Retinal pigment epithelial cell (primary cell): ENCODE measurements at places on chromosomes 4 and X.

DNA sequence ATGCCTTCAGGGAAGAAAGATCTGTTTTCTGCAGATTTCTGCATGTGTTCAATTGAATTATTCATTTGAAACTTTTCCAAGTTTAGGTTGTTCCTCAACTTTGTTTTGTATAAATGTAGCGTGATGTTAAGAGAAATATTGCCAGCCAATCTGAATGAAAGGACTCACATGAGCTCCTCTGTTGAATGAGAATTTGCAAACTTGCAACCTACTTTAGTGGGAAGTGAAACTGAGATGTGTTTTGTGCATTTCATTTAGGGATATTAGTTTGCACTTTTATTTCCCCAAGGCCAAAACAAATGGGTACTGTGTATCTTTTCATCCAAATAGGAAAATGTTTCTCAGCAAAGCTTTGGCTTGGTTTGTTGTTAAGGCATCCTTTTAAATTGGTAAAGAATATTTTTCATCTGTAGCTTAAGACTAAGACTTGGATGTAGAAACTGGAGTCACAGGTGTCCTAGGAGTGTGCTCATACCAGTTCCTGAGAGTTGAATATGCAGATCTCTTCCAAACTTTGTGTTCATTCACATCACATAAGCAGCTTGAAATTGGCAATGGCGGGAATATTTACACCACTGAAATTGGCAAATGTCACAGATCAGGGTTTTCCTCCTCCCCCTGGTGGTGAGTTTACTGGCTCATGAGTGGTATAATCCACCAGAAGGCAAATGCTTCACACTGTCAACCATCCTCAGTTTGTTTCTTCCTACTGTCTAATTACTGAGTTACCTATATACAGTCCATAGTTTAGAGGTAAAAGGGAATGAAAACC, 193.6 kb upstream of the BANK1 start:
- DNase-seq: no peak

GRCh38 chrX:19740744-19741143, 146.7 kb downstream of the SH3KBP1 start:
- DNase-seq: no peak

GRCh38 chr4:99950913-99951254, 809 bp upstream of the H2AZ1 start:
- DNase-seq: no peak

DNA sequence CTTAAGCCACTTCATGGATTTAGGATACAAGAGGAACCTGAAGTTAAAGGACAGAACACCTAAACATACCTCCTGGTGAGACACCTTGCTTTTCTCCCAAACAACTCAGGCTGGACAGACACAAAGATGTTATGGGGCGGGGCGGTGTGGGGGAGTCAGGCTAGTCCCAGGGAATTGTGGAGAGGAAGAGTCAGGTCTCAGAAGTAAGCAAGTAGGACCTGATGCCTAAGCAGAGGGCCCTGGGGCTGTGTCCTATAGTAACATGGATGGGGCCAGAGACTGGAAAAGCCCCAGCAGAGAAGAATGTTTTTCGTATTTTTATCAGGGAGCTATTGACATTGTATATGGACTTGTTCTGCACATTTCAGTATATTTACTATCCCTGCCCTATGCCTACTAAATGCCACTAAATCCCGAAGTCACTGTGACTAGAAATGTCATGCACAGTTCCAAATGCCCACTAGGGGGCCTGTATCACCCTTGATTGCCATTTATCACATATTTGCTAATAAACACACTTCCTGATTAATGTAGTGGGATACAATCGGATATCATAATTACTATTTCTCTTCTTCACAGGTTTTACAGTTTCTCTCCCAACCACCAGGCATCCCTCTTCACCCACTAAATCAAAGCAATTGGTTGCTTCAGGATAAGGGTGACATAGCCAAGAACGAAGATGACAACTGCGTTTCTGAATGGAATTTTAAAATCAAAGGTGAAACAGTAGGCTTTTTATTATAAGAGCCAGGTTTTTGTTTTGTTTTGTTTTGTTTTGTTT, 23.8 kb upstream of the ARHGAP10 start:
- DNase-seq: no peak

DNA sequence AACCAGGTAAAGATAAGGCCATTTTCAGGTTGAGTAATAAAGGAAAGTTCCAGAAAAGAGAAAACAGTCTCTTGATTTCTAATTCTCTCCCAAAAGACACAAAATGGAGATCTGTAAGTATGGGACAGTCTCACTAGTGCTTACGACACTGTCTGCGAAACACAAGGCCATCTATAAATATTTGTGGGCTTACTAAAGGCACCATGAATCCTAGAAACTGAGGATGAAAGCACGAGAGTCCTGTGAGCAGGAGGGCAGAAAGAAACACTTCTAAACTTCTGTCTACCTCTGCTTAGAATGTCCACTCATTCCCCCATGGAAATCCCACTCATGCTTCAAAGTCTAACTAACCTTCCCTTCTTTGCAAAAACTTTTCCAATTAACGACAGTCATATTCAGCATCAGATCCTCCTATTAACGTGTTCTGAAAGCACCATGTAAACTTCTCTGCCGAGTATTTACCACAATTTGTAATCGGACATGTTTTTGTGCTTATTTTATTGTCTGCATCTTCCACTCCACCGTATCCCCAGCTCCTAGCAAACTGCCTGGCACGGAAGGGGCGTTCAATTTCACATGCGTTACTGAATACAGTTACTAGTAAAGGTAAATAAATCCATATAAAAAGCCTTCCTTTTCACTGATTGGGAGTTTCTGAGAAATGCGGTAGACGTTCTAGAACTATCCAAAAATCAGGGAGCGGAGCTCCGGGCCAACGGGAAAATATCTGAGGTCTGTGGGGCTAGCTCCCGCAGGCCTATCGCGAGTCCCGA, 665 bp downstream of the PSMD10 start:
- DNase-seq: no peak
